Kidney capillary endothelial cell (primary cell): ENCODE measurements at places on chromosomes 2 and 18.

DNA sequence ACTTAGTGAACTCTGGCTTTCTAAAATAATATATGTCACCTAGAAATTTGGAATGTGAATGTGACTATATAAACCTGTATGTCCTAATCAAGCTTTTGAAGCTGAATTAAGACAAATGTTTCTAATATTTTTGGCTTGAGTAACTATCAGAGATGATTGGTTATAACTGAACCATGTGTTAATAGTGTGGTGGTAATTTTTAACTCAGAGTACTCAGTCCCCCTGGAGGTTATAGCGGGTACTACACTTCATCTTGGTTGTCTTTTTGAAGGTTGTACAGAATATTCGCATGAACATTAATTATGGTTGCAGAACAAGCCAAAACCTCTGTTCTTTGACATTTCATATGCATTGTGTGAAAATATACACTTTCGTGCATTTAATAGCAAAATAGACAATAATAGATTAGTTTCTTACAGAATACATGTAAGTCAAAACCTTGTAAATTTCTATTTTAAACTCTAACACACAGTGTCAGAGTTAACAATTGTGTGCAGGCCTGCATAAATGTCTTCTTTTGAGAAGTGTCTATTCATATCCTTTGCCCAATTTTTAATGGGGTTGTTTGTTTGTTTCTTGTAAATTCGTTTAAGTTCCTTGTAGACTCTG lies 86.0 kb downstream of the OSBPL6 start:
- peak; percentile 58 for DNase-seq

DNA sequence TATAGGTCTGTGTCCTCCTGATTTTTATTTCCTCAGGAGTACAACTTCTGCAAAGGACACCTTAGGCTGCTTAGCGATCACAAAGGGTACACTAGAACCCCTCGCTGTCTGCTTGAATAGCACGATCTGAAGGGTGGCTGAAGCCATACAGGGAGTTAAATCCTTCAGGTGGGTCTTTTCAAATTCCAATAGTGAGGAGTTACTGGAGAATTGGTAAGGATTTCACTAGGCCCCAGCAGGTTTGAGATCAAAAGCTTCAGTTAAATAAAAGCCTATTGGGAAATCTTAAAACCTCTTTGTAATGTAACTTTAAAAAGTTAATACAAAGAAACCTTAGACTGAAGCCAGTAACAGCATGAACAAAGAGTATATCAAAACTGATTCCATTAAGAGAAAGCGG lies 613.1 kb downstream of the ZEB2 start:
- no peak for DNase-seq

- no peak for DNase-seq
Measured at GRCh38 chr2:43347746-43348145, 121.3 kb upstream of the ZFP36L2 start.

DNA sequence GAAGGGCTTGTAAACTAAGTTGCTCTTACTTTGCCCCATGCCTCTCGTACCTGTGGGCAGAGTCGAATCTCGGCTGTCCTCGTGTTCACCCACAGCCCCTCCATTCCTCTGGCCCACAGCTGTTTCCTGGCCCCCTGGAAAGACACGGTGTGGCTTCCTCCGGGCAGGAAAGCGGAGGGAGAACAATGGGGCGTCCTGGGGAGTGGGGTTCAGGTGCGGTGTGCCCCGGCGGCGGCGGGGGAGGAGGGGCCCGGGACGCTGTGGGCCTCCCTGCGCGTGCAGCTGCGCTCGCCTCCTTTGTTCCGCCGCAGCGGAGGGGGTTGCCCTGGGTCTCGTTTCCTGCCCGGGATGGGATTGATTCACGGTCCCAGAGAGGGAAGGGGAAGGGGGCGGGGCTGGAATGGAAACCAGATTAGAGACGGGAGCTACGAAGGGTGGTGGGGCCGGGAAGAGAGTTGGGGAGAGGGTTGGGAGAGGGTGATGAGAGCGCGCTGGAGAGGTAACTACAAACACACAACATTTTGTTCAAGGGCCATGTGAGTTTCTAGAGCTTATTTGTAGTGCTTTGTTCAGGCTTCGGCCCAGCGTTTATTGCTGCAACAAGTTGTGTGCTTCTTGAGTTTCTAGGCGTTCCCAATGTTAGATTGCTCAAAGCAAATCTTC lies 796 bp downstream of the MYO1B start:
- DNase-seq, result peak; percentile 74

DNA sequence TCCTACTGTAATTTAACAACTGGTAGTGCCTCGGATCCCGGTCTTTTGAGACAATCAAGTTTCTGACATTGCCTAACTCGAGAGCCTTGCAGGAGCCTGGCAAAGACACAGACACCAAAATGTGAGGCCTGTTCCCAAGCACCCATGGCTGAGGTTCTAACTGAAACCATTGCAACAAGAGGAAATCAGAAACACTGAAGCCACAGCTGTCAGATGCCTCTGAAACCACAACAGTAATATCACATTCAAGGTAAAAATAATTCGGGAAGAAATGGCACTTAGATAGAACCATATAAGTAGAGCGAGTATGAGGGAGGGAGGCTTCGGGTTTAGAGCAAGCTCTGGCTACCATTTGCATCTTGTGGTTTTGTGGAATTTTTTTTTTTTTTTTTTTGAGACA lies 285.9 kb downstream of the FBXO15 start:
- no peak for DNase-seq

GRCh38 chr18:28584731-28585130 lies 407.8 kb upstream of the CDH2 start:
- no peak for DNase-seq

- no peak for DNase-seq
Measured at GRCh38 chr2:199449455-199449854, 8.3 kb downstream of the SATB2 start.

DNA sequence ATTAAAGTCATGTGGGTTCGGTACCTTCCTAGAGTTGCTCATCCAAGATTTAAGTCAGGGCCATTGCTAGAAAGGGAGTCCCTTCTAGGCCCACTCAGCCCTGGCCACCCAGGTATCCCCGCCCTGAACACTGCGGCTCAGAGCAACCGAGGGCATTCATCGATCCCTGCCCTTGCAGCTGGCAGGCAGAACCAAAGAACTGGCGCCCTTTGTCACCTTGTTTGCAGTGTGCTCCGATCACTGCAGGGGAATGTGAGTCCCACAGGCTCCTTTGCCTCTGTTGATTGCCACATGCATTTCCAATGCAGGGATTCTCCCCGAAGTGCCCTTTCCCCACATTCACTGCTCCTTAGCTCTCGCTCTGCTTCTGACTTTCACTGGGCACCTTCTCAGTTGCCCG lies 108.5 kb downstream of the CMPK2 start:
- no peak for DNase-seq

GRCh38 chr2:778731-779350 lies 101.6 kb upstream of the TMEM18 start:
- no peak for DNase-seq

- DNase-seq, result no peak
Measured at GRCh38 chr2:3406501-3406900, 27.0 kb downstream of the TRAPPC12 start.

- no peak for DNase-seq
Measured at GRCh38 chr2:75007819-75008218, 49.4 kb downstream of the POLE4 start.

DNA sequence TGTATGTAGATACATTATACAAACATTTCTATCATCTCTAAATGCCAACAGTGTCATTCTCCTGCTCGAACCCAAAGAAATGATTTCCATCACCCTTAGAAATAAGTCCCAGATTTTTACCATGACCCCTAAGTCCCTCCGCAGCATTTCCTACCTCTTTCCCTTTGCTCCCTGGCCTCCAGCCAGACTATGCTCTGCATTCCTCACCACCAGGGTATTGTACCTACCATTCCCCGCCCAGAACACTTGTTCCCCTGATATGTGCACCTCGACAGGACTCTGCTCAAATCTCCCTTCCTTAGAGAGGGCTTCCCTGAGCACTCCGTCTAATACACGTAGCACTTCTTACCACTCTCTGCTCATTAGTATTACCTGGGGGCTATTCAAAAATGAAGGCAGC lies 630.2 kb downstream of the ARHGAP15 start:
- no peak for DNase-seq

- no peak for DNase-seq
Measured at GRCh38 chr2:171524018-171524401, 1.7 kb downstream of the CYBRD1 start.

DNA sequence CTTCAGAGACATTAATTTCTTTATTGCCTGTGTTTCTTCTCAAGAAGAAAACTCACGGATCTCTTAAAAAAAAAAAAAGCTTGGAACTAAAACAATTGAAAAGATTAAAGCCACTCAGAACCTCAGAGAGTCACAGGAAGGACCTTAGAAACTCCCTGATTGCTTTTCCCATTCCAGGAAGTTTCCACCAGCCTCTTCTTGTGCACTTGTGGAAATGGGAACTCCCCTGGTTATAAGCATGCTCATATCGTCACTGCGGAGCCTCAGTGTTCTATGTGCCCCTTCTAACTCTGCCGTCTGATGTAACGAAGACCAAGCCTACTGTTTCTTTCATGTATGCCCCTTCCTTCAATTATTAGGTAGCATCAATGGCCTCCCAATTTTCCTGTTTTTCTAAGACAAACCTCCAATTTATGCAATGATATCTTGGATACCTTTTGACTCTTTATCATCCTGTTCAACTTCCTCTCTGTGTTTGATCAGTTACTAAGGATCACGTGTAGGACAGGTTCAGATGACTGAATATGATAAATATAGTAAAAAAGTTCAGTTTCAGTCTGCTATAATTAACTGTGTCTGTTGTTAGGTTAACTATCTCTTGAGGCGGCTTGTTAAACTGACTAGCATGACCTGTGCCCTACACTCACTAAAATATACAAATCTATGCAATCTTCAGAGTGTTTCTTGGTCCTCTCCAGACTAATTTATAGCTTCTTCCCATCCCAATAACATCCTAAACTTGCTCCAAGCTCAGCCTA lies 593.7 kb upstream of the CHAC2 start:
- no peak for DNase-seq

DNA sequence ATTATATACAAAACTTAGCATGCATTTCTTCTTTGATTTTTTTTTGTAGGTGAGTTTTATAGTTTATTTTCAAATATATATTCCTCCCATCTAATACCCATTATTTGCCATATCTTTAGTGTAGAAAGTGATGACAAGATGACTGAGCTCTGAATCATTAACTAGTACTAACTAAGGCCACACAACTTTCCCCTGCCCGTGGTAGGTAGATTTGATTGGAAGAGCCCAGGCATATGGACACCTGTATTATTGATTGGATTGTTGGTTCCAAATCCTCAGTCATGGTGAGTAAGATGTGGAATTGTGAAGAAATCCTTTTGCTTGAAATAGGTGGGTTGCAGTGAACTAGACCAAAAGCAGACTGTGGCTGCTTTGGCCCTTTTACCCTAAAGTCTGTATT lies 54.8 kb downstream of the ABI2 start:
- DNase-seq, result no peak

- no peak for DNase-seq
Measured at GRCh38 chr2:128799730-128800129, 481.1 kb upstream of the HS6ST1 start.

- DNase-seq, result no peak
Measured at GRCh38 chr2:48617618-48618017, at the start of gene GTF2A1L. Gene GTF2A1L (plus strand): TSS chr2:48617856. CDS start chr2:48617875, 19 bp downstream.

- no peak for DNase-seq
Measured at GRCh38 chr2:29040552-29040951, 33.8 kb downstream of the PCARE start.

- no peak for DNase-seq
Measured at GRCh38 chr2:48464264-48464795, 65.6 kb upstream of the STON1 start.

DNA sequence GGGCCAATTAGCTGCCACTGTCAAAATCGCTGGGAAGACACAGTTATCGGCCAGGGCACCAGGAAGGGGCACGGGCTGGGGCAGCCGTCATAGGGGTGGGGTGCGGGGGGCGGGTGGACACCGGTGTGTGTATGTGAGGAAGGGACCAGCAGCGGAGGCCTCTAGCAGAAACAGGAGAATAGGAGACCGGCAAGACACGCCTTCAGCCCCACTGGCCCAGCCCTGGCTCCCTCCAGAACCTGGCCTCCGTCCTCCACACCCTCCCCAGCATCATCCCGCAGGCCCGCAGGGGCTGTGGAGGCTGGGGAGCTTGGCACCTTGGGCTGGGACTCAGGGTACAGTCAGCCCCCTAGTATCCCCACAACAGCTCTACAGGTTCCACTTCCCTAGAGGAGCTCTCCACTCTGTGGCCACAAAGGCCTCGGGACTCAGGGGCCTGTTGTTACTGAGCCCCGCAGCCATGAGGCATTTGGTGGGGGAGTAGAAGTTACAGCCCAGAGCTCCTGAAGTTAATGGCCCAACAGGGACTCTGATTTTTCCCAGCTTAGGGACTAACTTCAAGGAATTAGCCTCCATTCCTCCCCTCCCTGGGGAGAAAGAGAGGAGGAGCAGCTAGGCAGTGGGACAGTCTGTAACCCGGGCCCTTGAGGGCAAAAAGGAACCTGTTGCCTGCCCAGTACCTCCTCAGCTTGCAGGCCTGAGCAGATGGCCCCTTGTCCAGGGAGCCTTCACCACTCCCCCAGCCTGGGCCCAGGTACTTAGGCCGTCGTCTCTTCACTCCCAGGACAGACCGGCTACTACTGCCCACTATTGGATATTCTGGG lies 19.9 kb downstream of the SH2D6 start:
- no peak for DNase-seq

GRCh38 chr18:48813321-48813720 lies 137.4 kb downstream of the SMAD7 start:
- no peak for DNase-seq

DNA sequence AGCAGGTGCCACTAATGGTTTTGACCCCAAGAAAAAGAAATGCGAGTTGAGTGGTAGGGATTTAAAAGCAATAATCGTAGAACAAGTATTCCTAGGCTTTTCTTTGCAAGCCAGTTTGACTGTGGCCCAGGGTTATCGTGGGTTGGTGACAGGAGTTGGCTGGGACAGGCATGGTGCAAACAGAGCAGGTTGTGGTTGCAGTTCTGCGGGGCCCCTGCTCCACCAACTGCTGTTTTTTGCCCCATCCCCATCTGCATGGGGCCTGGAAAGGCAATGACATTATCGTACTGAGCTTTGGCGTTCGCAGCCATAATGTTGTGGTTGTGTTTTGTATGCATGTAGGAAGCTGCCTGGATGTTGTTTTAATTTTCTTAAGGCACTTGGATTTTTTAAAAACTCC lies 274.0 kb downstream of the TSN start:
- no peak for DNase-seq

GRCh38 chr2:239930378-239930777 lies 94.8 kb downstream of the NDUFA10 start:
- no peak for DNase-seq

DNA sequence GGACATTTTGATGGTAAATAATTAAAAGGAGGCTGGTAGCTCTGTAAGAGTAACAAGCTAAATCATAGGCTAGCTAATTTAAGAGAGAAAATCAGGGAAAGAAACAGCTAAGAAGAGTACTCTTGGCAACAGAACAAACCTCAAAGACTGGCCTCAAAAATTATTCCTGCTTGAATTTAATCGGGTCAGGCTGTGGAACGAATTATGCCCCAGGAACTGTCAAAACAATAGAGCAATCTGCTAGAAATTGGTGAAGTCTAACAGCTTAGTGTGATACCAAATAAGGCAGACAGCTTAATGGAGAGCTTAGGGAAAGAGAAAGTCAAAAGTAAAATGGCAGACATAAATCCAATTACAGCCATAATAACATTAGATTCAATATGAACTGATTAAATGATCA lies 215.7 kb downstream of the MREG start:
- no peak for DNase-seq

GRCh38 chr2:7014174-7014640 lies 97.0 kb downstream of the RNF144A start:
- DNase-seq, result no peak

- no peak for DNase-seq
Measured at GRCh38 chr2:60513996-60514395, 39.5 kb downstream of the BCL11A start.

GRCh38 chr18:32446780-32447179 lies 23.9 kb downstream of the GAREM1 start:
- no peak for DNase-seq

- no peak for DNase-seq
Measured at GRCh38 chr2:36696533-36696932, at the start of gene VIT. Gene VIT (plus strand): TSS chr2:36696707. CDS start chr2:36716371, 19,664 bp downstream.
